ENCODE measurements at places on chromosomes 4 and X.

- no peak for DNase-seq
Measured at GRCh38 chr4:86848732-86849619, at the start of gene SLC10A6. SLC10A6 (minus strand) TSS chr4:86849384; CDS start chr4:86849115, 269 bp downstream.

DNA sequence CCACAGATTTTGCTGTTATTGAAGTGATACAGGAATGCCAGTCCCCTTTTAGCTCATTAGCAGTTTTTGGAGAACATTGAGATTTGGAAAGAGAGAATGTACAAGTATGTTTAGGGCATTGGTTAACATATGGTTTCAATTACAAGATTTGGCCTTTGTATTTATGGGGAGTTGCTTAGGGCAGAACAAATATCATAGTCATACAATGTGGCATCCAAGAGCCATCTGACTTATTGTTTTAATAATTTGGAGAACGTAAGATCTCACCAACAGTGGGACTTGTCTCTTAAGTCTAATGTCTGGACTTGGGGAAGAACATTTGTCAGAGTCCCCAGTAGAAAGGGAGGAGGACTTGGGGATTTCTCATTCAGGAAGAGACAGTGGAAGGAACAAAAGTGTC, 166.1 kb downstream of the STK32B start:
- no peak for DNase-seq

GRCh38 chr4:143488687-143489086, 24.8 kb upstream of the SMARCA5 start:
- DNase-seq = no peak

GRCh38 chrX:112832481-112833095, 8.0 kb downstream of the AMOT start:
- DNase-seq = no peak

DNA sequence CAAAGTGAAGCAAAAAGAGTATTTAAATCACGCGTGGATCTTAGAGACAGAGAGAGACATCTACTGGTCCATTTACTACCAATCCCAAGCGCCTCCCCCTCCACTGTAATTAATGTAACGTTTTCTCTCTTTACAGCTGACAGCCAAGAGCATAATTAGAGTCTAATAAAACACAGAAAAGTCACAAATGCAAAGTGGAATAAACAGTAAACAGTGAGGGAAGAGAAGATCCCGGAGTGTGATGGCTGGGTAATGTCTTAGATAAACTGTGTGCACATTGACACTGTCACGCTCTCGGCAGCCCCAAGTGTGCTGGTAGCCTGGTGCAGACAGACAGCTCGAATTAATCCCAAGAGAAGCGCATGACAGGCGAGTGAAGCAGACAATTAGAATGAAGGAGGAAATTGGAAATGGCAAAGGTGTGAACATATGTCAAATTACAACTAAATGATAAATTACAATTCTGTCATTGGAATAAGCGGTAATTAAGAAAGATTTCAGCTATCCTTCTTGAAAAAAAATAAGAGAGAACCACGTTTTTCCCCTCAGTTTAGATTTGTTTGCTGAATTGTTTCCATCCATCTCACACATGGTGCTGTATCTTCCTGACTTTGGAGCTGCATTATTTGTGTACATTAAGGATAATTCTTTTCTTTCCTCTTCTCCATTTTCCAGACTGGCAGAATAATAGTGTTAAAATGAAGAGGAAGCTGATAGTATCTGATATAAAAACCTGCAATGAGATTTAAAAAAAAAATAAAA, 100.1 kb downstream of the CXXC4 start:
- DNase-seq = no peak

GRCh38 chr4:156188596-156188995, 234.9 kb upstream of the CTSO start:
- no peak for DNase-seq

DNA sequence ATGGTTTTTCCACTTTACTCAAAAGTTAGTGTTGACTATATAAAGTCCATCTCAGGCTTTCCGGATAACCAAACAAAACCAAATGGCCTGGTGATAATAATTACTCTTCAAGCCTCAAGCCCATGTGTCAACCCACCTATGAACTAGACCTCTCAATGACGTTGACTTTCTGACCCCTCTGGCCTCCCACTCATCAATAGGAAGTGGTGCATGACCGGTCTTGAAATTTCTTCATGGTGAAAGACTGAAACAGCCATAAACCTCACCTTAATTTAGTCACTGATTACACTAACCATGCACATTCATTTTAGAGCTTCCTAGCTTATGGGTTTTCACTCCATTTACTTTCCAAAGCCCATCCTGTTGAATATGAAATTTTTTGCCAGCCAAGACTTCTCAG, 276.0 kb downstream of the KLHL13 start:
- DNase-seq = no peak

GRCh38 chr4:6221301-6221850, 21.0 kb upstream of the JAKMIP1 start:
- no peak for DNase-seq

Data from activated naive CD4-positive, alpha-beta T cell treated with Interleukin-2 at 50 U/mL for 16 hours (primary cell).